ENCODE measurements at places on chromosomes 3 and 15.

DNA sequence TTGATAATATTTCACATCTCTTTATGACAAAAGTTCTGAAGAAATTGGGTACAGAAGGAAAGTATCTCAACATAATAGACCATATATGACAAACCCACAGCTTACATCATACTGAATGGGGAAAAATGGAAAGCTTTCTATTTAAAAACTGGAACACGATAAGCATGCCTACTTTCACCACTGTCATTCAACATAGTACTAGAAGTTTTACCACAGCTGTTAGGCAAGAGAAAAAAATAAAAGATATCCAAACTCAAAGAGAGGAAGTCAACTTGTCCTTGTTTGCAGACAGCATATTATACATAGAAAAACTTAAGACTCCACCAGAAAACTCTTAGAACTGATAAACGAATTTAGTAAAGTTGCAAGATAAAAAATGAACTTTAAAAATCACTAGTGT lies 40.3 kb downstream of the COPS2 start:
- DNase-seq: no peak

- no peak for DNase-seq
Observed at GRCh38 chr3:115595611-115596275, 27.6 kb upstream of the GAP43 start.

DNA sequence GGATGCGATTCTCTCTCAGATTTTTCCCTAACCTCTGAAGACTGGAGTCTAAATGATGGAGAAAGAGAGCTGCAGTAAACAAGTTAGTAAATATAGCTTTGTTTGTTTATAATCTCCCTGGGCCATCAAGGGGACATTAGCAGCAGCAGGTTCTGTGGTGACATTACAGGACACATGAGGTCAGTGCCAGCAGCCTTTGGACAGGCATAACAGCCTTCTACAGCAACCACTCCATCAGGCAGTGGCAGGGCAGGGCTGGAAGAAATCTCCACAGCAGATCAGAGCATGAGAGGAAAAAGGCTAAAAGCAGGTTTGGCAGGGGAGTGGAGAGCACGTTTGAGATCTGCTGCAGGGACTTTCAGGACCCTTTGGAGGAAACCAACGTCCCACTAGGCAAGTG lies 127.6 kb upstream of the ACP3 start:
- DNase-seq: no peak

DNA sequence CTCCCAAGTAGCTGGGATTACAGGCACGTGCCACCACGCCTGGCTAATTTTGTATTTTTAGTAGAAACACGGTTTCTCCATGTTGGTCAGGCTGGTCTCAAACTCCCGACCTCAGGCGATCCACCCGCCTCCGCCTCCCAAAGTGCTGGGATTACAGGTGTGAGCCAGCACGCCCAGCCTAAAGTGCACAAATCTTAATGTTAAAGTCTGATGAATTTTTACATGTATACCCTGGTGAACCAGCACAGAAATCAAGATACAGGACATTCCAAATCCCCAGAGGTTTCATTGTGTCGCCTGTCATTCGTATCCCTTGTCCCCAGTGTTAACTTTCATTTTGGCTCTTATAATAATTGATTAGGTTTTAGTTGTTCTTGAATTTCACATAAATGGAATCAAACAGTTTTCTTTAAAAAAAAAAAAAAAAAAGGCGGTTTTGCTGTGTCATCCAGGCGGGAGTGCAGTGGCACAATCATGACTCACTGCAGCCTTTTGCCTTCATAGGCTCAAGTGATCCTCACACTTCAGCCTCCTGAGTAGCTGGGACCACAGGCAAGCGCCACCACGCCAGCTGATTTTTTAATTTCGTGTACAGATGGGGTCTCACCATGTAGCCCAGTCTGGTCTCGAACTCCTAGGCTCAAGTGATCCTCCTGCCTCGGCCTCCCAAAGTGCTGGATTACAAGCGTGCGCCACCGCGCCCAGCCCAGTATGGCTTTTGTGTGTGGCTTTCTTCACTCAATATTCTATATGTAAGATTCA lies 1.5 kb upstream of the TM4SF19 start:
- no peak for DNase-seq

GRCh38 chr3:188294823-188295487 lies 141.0 kb downstream of the LPP start:
- DNase-seq: no peak

GRCh38 chr3:16253601-16254000 lies 11.1 kb downstream of the DPH3 start:
- DNase-seq: no peak

DNA sequence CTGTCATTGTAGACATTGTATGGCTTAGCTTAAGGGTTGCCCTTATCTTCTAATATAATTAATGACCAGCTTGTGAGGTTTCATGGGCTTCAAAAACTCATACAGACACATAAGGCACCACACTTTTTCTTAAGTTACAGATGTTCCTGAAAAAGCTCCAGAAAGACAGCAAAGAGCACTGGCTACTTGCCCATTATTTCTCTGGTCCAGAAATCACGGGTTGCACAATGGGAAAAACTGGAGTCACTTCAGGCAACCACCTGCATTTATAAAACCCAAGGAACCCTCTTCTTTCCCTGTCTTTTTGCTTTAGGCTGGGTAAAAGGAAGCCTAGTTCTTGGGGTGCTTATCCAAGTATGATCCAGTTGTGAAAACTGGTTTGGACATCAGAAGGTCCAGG lies 2.3 kb upstream of the COL6A6 start:
- no peak for DNase-seq

DNA sequence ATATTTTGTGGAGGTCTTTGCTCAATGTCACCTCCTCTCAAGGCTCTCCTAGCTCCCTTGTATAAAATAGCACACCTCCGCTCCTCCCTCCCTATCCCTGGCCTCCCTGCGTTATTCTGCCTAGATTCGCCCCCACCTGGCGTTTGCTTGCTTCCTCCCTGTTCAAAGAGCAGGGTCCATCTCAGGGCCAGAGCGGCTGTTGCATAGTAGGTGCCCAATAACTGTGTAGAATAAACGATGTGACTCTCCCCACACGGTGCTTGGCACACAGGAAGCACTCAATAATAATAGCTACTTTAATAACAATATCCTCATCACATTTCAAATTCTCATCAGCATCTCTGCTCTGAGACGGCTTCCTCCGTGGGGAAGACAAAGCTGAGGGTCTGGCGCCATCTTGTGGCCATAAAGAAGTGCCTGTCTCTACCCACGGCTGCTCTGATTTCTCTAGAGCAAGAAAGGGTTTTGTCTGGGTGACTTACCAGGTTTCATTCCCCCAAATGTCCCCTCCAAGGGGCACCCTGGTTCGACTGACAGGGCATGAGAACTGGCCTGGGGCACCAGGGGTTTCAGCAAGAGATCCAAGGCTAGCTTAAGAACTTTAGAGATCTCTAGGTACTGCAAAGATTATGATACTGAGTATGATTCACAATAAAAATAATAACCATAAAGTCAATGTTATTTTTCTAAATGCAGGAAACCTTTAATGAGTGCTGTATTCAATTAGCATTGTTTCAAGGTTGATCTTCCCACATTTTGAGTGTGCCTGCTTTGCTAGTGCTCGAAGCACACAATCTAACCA lies 16.1 kb downstream of the CD276 start:
- DNase-seq: peak; percentile 63

GRCh38 chr3:40242216-40242615 lies 67.3 kb upstream of the EIF1B start:
- no peak for DNase-seq

DNA sequence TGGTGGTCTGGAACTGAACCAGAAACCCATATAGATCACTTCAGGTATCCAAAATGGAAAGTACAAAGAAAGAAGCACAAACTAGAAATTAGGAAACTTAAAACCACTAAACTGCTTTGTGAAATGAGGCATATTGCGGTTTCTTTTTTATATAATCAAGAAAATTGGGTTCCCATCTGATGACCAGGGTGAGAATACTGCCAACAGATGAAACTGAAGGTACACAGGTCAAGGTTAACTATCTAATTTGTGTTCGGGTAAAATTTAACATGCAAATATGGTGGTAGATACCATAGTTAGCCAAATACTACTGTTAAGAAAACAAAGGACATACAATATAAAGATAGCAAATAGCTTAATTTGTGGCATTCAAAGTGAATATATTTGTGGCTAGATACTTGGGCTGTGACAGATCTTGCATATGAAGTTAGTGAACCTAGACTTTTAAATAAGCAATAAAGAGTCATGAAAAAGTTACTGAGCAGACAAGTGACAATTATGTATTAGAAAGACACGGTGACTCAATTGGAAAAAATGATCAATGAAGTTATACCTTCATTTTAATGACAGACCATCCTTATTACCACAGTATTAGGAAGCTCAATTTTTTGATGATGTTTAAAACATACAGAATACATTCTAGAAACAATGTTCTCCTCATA lies 127.4 kb downstream of the NR2E3 start:
- DNase-seq: no peak

GRCh38 chr3:176650478-176650877 lies 546.8 kb downstream of the TBL1XR1 start:
- no peak for DNase-seq

DNA sequence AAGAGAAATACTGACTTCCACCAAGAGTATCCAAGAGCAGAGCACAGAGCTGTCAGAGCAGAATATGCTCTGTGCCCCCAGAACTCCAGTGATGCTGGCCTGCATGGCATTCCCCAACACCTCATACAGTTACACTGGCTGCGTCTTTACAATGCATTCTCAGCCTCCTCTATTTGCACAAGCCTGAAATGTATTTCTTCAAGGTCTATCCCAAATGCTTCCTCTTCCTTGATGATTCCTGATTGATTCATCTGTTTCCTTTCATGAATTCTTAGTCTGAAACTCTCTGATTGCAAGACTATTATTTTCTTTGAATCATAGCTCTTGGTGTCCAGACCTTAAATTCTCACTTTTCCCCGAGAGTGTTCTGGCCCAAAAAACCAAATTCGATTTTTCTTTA lies 664.7 kb downstream of the MECOM start:
- DNase-seq: no peak

DNA sequence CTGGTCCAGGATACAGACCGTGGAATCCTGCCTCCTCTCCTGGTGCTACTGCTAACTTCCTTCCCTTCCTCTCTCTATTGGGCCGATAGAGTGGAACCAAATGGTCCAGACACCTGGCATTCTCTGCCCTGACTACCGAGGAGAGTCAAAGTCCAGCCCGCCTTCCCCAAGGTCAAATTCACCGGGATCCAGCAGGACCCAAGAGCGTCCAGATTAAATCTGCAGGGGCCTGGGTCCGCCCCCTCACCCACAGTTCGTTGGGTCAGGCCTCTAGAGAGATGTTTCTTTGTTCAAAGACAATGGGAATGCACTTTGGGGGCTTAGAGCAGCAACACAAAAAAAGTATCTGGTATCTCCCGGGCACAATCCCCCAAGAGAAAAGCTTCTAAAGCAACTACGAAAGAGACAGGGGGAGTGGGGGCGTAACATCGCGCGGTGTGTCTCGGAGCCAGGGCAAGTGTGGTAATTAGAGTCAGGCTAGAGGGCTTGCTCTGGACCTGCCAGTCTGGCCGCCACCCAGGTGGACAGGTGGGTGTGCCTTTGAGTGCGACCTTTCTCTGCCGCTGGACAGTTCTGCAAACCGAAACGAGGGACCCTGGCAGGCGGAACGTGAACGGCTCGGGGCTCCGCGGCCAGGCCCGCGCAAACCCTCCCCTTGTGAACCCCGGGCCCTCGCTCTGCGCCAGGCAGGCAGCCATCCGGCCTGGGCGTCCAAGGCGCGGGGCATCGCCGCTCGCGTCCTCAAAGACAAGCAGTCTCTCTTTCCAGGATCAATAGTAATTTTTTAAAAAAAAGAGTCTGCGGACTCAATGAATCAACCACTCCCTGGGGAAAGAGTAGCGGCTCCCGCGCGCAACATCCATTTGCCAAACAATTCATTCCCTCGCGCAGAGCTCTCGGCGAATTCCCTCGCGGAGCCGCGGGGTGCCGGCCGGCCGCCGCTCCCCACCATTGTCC lies 806 bp downstream of the KLHL25 start:
- no peak for DNase-seq

GRCh38 chr3:63673111-63673510 lies 20.6 kb downstream of the SNTN start:
- DNase-seq: no peak

DNA sequence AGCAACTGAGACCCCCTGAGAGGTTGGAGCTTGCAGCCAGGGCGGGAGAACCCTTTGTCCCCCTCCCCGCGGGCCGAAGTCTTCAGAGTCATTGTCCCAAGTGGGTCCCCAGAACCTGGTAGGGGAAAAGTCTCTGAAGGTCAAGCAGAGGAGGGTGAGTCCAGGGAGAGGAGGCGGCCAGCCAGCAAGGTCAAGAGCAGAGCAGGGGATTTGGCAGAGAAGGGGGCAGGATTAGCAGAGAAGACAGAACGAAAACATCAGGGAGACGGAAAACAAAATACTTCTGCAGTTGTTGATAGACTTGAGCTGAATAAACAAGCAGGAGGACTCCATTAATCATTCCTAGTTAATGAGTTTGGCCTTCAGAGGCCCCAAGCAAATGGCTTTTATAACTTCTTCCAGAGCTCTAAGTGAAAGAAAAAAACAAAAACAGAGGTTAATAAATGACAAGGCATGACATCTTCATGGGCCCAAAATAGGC lies 66.7 kb downstream of the GRIP2 start:
- DNase-seq: no peak

DNA sequence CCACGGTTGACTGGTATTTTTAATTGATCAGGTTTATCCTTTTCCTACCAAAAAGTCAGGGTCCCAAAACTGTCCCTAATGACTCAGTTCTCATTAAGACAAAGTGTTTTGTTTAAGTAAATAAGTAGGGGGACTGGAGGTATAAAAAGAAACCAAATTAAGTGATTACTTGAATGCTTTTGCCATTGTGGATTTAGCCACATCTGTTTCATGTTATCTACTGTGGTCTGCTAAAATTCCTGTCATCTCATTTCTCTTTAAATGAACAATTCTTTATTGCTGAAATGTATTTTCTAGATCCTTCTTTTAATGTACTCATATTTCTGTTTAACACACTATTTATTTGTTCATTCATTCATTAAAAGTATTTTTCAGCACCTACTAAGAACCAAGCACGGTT lies 625.9 kb upstream of the ADAMTS9 start:
- DNase-seq: no peak

DNA sequence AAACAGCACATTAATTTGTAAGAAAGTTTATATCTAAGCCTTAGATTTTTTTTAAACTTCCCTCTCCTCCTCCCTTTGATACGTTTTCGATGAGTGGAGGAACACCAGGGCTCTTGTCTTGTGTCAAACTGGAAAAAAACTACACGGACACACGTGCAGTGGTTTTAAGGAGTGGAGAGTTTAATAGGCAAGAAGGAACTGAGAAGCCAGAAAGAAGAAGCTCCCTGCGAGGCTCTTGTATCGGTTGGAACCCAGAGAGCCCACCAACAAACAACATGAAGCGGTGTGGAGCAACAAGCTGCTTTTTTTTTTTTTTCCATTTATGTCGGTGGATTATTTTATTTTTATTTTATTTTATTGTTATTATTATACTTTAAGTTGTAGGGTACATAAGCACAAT lies 18.6 kb downstream of the NDUFB4 start:
- no peak for DNase-seq

DNA sequence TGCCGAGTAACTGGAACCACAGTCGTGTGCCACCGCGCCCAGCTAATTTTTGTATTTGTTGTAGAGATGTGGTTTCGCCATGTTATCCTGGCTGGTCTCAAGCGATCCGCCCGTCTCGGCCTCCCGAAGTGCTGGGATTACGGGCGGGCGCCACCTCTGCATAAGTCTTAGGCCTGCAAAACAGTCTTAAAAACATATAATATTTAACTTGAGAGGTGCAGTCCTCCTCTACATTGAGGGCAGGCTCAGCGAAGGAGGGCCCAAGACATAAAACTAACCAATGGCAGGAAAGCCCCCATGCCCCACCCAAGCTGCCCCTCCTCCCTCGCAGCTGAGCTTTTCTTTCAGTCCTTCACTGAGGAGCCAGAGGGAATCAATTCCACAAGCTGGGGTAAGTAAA lies at the start of gene SLC28A2:
SLC28A2 (plus strand) TSS at position 347 of the 400 bp plus-strand sequence. CDS start 982 bp downstream, outside the sequence.
- no peak for DNase-seq

Measured in stimulated activated CD8-positive, alpha-beta memory T cell treated with anti-CD3 and anti-CD28 coated beads, Interleukin-2, amount 100 ng/mL, for 1 hour (primary cell).